ENCODE measurements at places on chromosomes 5 and 9.

DNA sequence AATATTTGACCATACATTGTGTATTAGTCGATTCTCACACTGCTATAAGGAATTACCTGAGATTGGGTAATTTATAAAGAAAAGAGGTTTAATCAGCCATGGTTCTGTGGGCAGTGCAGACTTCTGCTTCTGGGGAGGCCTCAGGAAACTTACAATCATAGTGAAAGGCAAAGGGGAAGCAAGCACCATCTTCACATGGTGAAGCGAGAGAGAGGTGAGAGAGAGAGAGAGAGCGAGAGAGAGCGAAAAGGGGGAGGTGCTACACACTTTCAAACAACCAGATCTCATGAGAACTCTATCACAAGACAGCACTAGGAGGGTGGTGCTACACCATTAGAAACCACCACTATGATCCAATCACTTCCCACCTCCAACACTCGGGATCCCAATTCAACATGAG, 4.1 kb upstream of the GRAMD2B start:
- DNase-seq: no peak

- DNase-seq: no peak
These were observed 88.4 kb downstream of the LMNB1 start for GRCh38 chr5:126865299-126865698.

GRCh38 chr5:150499437-150499956, 8.4 kb upstream of the NDST1 start:
- DNase-seq: peak; percentile 32

GRCh38 chr5:69416180-69416579, 1.3 kb downstream of the MARVELD2 start:
- DNase-seq: no peak

GRCh38 chr9:128175102-128175563, 15.1 kb downstream of the BBLN start:
- DNase-seq: no peak

GRCh38 chr5:124260921-124261515, 485.4 kb downstream of the ZNF608 start:
- no peak for DNase-seq

GRCh38 chr5:125564317-125564975, 818.0 kb upstream of the ZNF608 start:
- DNase-seq: no peak

DNA sequence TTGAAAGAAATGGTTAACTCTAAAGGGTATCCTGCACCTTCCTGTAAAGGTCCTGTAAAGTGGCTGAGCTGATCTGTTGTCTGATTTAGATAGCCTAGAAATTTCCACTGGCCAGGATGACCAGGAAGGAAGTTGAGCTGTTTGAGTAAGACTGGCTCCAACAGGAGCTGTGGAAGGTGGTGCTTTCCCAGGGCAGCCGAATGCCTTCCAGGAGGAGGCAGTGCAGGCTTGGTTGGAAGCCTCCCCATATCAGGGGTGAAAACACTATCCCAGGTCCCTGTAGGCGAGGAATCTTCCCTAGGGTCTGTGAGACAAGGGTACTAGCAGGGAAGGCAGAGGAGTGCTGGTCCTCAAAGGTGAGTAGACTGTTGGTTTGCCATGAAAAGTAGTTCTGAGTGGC, 98.4 kb downstream of the LIX1 start:
- DNase-seq: no peak

DNA sequence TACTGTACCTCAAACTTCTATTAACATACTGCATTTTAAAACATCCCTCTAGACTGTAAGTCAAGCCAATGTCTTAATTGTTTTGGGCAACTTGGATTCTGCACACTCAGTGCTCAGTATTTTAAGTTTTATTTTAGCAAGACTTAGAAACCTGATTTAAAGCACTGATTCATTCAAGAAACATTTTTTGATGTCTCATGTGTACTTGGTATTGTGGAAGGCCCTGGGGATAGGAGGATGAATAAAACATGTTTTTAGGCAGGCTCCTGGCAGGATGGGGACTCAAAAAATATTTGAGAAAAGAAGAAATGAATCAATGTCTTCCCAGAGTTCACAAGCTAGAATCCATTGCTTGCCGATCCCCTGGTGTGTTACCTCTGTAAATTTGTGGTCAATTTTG, 334.0 kb upstream of the PUM3 start:
- DNase-seq: no peak

GRCh38 chr5:151799407-151799806, 27.7 kb downstream of the G3BP1 start:
- no peak for DNase-seq

DNA sequence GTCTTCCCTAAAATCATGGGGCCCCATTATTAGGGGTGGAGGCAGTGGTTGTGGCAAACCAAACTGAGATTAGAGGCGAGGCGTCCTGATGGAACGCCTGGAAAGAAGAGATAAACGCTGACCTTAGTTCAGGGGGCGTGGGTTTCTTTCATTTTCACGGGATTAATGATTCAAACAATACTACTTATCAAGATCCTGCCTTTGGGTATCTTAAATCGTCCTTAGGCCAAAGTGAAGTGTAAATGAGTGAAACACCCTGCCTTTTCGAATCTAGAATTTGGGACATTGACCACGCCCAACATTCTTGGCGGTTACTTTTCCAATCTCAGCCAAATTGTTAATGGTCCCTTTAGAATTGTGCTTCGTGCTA, 1.0 kb upstream of the UBTD2 start:
- DNase-seq: peak; percentile 74

DNA sequence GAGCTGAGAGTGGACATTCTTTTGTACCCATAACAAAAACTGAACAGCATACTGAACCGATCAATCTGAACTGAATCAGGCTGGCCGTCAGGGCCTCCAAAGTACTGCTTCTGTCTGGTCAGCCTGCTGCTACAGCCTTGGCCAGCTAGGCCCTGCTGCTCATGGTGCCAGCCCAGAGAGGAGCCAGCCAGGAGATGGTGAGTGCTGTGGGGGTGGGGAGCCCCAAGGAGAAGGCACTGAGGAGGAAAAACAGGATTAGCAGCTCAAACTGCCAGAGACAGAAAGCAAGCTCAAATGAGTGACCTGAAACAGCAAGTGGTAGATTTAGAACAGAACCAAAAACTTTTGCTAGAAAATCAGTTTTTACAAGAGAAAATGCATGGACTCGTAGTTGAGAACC, 23.9 kb downstream of the SRP19 start:
- DNase-seq: no peak

DNA sequence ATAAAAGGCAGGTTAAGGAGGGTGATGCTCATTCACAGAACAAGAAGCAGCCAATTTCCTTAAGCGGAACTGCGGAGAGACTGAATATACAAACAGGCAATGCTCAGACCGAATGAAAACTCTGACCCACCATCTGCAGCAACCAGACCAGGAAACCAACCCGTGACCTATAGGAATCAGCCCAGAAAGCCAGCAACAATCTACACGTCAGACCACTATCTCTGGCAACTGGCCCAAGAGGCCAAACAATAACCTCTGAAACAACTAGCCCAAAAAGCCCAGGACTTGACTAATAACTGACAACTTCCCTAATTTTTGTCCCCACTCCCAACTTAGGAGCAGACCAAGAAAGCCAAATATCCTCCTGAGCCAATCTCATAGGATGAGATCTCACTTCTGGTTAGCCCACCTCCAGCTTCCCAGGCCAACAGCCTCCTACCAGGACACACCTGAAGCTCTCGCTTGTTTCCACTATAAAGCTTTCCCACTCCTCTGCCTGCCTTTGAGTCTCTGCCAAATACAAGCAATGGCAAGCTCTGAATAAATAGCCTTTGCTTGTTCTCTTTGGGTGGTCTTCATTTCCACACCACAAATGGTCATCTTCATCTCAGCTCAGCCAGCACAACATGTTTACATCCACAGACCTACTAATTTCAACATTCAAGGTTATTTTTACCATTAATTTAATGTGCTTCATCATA, 168.5 kb downstream of the HSD17B3 start:
- no peak for DNase-seq

- no peak for DNase-seq
These were observed 4.1 kb downstream of the TESK1 start for GRCh38 chr9:35609001-35609819.

GRCh38 chr5:131355971-131356528, 92.2 kb downstream of the CDC42SE2 start:
- DNase-seq: no peak

- no peak for DNase-seq
These were observed 17.4 kb downstream of the UBTD2 start for GRCh38 chr5:172266071-172266675.

GRCh38 chr9:13330396-13331004, 51.0 kb upstream of the MPDZ start:
- no peak for DNase-seq

GRCh38 chr9:73104342-73104741, 47.3 kb upstream of the ANXA1 start:
- DNase-seq: no peak

GRCh38 chr9:89606049-89606623, 1.3 kb downstream of the GADD45G start:
- DNase-seq: peak; percentile 66

DNA sequence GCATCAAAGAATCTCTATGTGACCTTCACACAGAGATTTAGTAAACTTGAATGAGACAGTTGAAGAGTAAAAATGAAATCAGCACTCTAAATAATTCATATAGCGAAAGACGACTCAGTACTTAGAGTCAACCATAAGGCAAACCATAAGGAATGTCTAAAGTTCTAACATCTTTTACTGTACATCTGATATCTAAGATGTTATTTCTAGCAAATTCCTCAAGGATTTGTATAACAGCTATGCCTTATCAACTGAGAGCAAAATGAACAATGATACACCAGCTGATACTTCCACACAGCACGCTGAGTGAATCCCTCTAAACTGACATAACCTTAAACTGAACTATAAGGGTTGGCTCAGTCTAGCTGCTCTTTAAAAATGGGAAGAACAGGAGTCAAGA, 760.3 kb downstream of the EFNA5 start:
- no peak for DNase-seq

- DNase-seq: no peak
These were observed 69.7 kb downstream of the EPB41L4A start for GRCh38 chr5:112349371-112349770.

DNA sequence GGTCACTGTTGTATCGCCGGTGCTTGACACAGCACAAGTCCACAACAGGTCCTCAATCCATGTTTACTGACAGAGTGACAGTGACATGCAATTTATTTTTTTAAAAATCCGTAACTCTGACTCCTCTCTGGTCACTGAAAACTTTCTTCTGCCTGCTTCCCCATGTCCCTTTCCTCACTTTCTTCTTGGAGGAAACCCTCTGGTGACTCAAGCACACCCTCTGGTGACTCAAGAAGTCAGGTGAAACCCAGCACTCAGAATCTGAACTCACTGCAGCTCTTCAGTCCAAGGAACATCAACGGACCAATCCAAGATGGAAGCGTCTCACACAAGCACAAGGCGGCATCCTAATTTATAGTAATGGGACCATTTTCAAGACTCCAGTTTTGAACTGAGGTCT, 245.9 kb downstream of the FSTL4 start:
- no peak for DNase-seq

- no peak for DNase-seq
These were observed 10.4 kb upstream of the DEPDC1B start for GRCh38 chr5:60710362-60710761.

- no peak for DNase-seq
These were observed 53.4 kb upstream of the SNAPC3 start for GRCh38 chr9:15369238-15369637.

GRCh38 chr9:30977965-30978364, 1406.5 kb upstream of the ACO1 start:
- no peak for DNase-seq

DNA sequence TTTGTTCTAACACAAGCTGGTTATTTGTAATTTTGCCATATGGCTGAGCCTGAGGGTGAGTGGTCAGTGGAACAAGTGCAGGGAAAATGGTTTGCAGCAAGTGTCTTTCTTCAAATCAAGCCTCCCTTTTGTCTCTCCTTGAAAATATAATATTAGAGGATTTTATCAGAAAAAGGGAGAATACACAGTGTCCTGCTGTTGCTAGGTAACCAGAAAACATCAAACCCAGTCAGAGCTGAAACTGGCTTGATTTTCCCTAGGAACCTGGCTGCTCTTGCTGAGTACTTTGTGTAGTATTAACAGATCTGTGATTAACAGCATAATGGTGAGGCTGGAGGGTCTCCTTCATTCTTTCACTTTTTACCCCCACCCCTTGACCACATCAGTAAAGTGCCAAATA, 314.0 kb downstream of the ARHGEF28 start:
- no peak for DNase-seq

DNA sequence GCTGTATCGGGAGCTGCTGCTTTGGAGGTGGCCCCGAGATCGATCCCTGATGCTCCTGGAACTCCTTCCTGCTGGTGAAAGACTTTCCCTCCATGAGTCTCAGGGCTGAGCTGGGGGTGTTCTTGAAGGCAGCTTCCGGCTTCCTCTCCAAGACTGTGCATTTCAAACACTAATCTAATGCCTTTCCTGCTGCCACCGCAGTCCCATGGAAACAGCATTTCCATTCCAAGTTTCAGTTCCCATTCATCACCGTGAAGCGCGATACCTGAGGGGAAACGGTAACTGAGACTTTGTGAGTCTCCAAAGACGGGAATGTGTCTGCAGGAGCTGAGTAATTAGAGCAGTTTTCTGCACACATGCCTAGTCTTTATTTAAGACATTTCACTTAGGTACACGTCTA, 230.1 kb downstream of the PAX5 start:
- no peak for DNase-seq

GRCh38 chr9:110997847-110998246, 40.4 kb downstream of the LPAR1 start:
- no peak for DNase-seq

DNA sequence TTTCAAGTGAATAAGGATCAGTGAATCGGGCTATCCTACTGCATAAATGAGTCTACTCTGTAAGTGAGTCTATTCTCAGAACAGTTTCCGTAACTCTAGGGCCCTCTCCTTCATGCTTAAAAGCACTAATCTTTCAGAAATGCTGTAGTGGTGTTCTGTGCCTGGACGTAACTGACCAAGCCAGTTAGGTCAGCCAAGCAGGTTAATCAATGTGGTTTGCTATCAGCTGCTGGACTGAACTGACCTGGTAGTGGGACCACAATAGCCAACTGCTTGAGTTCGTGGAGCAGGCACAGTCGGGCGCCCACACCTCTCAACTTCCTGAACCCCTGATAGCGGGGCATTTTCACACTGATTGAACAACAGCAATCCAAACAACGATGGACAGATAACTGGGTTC, 6.8 kb downstream of the SLC1A3 start:
- DNase-seq: no peak
